ENCODE measurements at places on chromosomes 3 and 15.

GRCh38 chr3:139427283-139428060, 38.0 kb upstream of the COPB2 start:
- H3K4me1 ChIP-seq = no peaks in the 10 kb centered on the region
- peak; percentile 29 for DNase-seq
- no peak overlapping the region for H3K27ac ChIP-seq
- no peaks in the 10 kb centered on the region for H3K27me3 ChIP-seq
- no peak overlapping the region for H3K4me3 ChIP-seq

DNA sequence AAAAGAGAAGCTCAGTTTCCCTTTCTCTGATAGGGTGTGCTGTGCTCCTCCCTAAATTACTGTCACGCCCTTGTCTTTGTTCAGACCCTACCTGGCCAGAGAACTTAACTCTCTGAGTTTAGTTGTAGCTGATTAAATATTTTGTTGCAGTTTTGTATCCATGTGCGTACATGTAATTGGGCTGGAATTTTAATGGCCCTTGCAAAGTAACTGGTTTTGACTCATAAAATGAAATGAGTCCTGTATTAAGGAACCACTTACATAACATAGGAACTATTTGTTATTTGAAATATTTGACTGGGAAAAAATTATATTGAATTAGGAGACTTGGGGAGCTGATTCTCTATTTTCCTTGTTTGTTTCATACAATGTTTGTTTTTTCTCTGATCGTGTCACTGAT, 80.2 kb downstream of the LRRK1 start:
- peaks cover 17% of the 10 kb centered on the region for H3K27me3 ChIP-seq
- H3K4me3 ChIP-seq = no peak overlapping the region
- no peaks in the 10 kb centered on the region for H3K36me3 ChIP-seq
- no peak overlapping the region for H3K27ac ChIP-seq
- no peaks in the 10 kb centered on the region for H3K4me1 ChIP-seq

DNA sequence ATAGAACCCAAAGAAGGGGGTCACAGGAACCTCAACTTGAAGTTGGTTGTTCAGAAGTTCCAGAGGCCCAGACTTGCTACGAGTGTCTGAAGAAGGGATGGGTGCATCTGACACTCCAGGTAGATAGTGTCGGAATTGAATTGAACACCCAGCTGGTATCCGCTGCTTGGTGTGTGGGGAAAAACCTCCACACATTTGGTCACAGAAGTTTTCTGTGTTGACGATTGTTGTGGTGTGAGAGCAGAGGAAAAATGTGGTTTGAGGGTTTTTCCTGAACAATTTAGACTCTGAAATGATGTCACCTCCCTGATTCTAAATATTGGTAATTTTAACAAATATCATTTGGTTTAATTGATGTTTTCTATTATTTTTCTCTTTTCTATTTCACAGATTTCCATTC, 218.8 kb upstream of the CTNNB1 start:
- H3K4me3 ChIP-seq = no peak overlapping the region
- H3K4me1 ChIP-seq = peaks cover 10% of the 10 kb centered on the region
- peaks cover 40% of the 10 kb centered on the region for H3K27me3 ChIP-seq

DNA sequence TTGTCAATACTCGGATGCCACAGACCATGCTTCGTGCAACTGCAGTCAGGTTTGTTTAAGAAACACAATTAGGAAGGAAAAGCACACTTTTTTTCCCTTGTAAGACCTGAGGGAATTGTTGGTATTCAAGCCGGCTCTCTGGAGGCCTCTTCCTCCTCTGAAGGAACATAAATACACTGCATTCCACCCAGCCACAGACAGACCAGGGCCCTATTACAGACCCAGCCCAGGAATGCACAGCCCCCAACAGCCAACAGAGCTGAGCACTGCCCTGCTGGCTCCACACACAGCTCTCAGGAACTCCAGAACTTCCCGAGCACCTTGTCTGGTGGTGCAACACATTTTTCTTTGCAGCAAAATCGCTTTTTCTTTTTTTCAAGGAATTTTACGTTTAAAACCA, 488.7 kb upstream of the PROK2 start:
- no peak overlapping the region for H3K4me3 ChIP-seq
- H3K27ac ChIP-seq = no peak overlapping the region
- H3K27me3 ChIP-seq = peaks cover 4% of the 10 kb centered on the region
- peaks cover 31% of the 10 kb centered on the region for H3K4me1 ChIP-seq

Measured in activated CD8-positive, alpha-beta T cell treated with anti-CD3 and anti-CD28 coated beads, Interleukin-2, amount 10 ng/mL, durations not matched to agents 7 days and 5 days (primary cell).